ENCODE measurements at places on chromosomes 5 and 9. TPM values are rescaled to one million over a fixed set of nuclear protein-coding genes. Genes with fewer than 3 reads are reported as not detected.

The FBP1 gene
- not detected for total RNA-seq

The NMRK1 gene
- 13.5 TPM for total RNA-seq

The POLR3G gene
- 4.6 TPM for total RNA-seq

The NUTM2G gene
- not detected for total RNA-seq

The IFNA13 gene
- total RNA-seq: not detected

The C1QTNF3 gene
- 35.9 TPM for total RNA-seq
